ENCODE measurements at places on chromosomes 7 and 10. TPM values are rescaled to one million over a fixed set of nuclear protein-coding genes. Genes with fewer than 3 reads are reported as not detected.
A peak's percentile ranks its signal among the peaks of the same experiment; 100 is the strongest.

BTBD16 gene
- not detected for total RNA-seq

GRCh38 chr10:870564-871166 lies 60.8 kb downstream of the LARP4B start:
- H3K4me3 ChIP-seq = no peak overlapping the region

- no peak overlapping the region for H3K4me3 ChIP-seq
- H3K27me3 ChIP-seq = peaks cover 10% of the 10 kb centered on the region
- DNase-seq = no peak
- H3K27ac ChIP-seq = no peak overlapping the region
These were observed 11.7 kb upstream of the ZNF239 start for GRCh38 chr10:43585981-43586729.

GRCh38 chr10:120732643-120733313 lies 118.4 kb upstream of the WDR11 start:
- no peaks in the 10 kb centered on the region for H3K4me1 ChIP-seq
- H3K4me3 ChIP-seq = no peak overlapping the region
- peak; percentile 12 for DNase-seq
- no peaks in the 10 kb centered on the region for H3K36me3 ChIP-seq
- no peaks in the 10 kb centered on the region for H3K27me3 ChIP-seq

PPP1R17 gene
- not detected for total RNA-seq

- H3K4me1 ChIP-seq = peaks cover 68% of the 10 kb centered on the region
- no peak overlapping the region for H3K4me3 ChIP-seq
- no peak for DNase-seq
- H3K27me3 ChIP-seq = no peaks in the 10 kb centered on the region
- peak overlapping the region; percentile 78 for H3K27ac ChIP-seq
These were observed 103.5 kb downstream of the FAM53B start for GRCh38 chr10:124640538-124641231.

DNA sequence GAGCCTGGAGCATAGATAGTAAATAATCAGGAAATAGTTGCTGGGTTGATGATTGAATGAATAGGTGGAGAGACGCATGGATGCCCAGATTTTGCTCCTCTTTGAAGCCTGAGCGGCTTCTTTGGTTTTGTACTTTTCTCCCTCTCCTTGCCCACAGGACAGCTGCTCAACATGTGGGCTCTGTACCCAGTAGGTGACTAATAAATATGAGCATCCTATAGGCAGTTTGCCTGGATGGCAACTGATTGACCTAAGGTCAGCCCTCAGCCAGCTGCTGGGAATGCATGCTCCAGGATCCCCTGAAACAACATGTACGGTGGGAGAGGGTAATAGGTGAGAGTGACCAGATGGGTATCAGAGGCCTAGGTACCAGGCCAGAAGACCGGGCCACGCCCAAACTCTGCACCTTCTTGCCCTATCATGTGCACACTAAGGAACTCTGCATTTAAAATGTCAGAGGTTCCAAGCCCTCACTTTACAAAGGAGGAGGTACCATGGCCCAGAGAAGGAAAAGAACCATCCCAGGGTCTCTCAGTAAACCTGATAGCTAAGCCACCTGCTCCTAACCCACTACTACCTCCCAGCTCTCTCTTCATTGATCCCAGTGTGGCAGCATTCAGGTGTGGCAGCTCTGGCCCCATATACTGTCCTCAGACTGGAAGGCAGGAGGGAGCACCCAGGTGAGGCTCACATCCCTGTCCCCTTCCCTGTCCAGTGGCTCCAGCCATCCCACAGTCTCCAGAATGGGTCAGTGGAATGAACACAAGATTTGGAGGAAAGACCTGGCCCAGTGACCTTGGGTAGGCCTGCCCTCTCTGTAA lies 2.7 kb upstream of the ZCCHC24 start:
- H3K27me3 ChIP-seq = peaks cover 32% of the 10 kb centered on the region
- H3K4me3 ChIP-seq = no peak overlapping the region
- H3K36me3 ChIP-seq = no peaks in the 10 kb centered on the region
- DNase-seq = no peak
- H3K27ac ChIP-seq = no peak overlapping the region

All from activated CD4-positive, alpha-beta T cell treated with anti-CD3 and anti-CD28 coated beads, Interleukin-2, amount 10 ng/mL, durations not matched to agents 7 days and 5 days (primary cell).